ENCODE measurements at places on chromosomes 2 and 18. TPM values are rescaled to one million over a fixed set of nuclear protein-coding genes. Genes with fewer than 3 reads are reported as not detected.

DNA sequence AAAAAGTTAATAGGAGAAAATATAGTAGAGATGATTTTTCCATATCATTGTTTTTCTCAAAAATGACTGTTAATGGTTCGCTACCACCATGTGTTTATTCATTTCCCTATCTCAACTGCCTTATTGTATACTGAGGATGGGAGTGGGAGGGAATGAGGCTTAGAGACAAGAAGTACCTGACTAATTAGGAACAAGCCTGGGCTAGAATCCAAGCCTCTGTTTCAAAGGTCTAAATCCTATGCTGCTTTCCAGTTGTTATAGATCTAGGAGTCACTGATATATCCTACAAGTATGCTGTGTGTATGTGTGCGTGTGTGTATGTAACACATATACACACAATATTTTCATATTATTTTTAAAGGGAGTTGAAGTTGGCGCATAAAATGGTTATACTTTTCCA, 465.9 kb downstream of the EPHA4 start:
- DNase-seq: no peak

GRCh38 chr2:290090-290722, 2.3 kb upstream of the ALKAL2 start:
- DNase-seq: peak; percentile 62

GRCh38 chr2:121774235-121774634, 18.8 kb downstream of the TSN start:
- no peak for DNase-seq

DNA sequence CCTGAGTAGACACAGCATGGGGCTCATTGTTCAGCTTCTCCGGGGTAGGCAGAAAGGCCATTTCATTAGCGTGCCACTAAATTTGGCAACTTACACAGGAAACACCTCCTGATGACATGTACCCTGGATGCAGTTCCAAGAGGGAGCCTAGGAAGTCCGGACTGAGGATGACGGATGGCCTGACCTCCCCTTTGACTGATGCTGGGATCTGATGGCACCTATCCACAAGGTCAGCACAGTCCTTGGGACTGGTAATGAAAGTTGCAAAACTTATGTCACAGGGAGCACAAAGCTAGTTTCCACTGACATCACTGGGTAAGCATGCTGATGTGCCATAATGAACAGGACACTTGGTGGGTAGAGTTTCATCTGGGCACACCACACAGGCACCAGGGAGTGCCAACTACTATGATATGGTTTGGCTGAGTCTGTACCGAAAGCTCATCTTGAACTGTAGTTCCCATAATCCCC, 126.7 kb upstream of the ARL4C start:
- no peak for DNase-seq

DNA sequence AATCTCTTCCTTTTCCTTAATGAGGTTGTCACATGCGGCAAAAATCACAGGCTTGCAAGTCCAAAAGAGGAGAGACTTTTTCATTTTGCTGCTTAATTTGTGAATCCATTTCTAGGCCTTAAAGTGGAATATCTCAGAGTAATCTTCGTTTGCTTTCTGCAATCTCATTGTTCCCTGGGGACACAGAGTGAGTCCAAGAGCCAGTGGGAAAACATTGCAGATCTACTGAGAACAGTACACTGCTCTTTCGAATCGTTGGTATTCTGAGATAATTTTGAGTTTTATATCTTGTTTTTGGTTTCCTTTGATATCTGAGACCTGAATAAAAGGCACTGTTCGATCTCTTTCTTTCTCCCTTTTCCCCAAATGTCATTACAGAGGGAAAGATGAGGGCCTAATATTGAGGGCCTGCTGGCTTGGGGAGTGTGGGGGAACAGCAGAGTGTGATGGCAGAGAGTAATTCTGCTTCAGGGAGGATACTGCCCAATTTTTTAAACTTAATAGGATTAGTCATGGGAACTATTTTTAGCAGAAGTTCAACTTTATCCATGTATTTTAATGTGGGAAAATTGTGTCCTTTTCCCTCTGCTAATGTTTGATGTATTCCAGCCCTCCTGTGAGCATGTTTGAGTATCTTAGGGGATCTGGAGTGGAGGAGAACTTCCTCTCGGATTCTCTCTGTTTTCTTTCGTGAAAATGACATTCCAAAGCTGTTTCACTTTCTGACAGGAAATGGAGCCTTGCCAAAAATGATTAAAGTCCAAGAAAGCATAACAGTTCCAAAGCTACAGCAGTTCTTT, 418.2 kb upstream of the ZEB2 start:
- no peak for DNase-seq

GRCh38 chr2:217683106-217683870, 319.5 kb downstream of the TNS1 start:
- no peak for DNase-seq

GRCh38 chr2:137957033-137957432, 7.2 kb upstream of the HNMT start:
- DNase-seq: no peak

DNA sequence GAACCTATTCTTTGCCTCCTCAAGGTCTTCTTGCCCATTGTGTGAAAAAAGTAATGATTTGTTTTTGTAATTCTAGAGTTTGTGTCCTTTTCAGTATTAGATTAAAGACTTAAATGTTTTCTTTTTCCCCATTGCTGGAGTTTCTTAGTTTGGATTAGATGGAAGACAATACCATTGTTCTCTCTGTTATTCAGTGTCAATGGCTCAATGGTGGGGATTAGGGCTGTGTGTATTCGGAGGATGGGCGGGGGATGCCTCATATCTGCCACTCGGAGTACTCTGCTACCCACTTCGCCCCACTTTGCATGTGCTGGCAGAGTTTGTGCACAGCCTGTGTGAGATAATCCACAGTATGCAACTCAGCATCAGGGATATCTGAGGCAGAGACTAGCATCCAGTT, 90.1 kb downstream of the KLHL29 start:
- no peak for DNase-seq

DNA sequence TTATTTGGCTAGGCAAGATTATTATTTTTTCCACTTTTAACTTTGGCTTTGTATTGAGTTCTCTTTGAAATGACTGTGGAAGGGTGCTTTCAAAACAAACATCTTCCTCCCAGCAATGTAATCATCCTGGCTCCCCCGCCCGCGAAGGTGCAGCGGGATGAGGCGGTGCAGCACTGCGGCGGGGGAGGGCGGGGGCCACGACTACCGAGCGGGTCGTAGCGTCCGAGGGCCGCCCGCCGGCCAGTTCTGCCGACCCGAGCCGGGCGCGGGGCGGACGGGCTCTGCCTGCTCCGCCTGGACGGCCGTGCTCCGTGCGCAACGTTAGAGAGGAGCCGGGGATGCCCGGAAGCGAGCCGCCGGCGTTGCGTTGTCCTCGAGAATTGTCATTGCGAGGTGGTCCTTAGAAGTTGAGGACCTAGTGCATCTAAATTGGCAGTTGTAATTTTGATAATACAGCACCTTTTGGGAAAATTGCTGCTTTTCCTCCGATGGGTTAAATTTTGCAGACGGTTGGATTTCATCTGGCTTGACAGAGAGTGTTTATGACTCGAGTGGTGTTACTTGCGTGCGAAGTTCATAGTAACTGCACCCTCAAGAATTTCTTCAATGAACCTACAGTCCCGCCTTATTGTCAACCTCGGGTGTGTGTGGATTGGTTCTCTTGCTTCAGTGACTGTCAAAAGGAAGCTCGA, 1.1 kb downstream of the EPC2 start:
- DNase-seq: peak; percentile 83

GRCh38 chr2:1950474-1950873, 206.2 kb upstream of the PXDN start:
- DNase-seq: no peak

GPR45 gene
- total RNA-seq: not detected

MC5R gene
- total RNA-seq: not detected

MOCOS gene
- under 0.01 TPM for total RNA-seq

TEKT4 gene
- total RNA-seq: not detected

CNTNAP5 gene
- 0.27 TPM for total RNA-seq

AKAIN1 gene
- total RNA-seq: not detected

NAT8 gene
- total RNA-seq: 0.27 TPM

MOGAT1 gene
- total RNA-seq: not detected

CASP10 gene
- total RNA-seq: 54.1 TPM

PSMA8 gene
- total RNA-seq: under 0.01 TPM

ANKRD62 gene
- total RNA-seq: not detected
